ENCODE measurements at places on chromosomes 5 and 9. TPM values are rescaled to one million over a fixed set of nuclear protein-coding genes. Genes with fewer than 3 reads are reported as not detected.

TAL2 gene
- not detected for total RNA-seq

ZNF300 gene
- total RNA-seq: 8.2 TPM

ORM2 gene
- 2.9 TPM for total RNA-seq

MAMDC4 gene
- total RNA-seq: 5.6 TPM

TMOD1 gene
- 15.4 TPM for total RNA-seq

PAEP gene
- not detected for total RNA-seq

BAAT gene
- not detected for total RNA-seq

MSX2 gene
- total RNA-seq: 12.7 TPM

RANBP3L gene
- total RNA-seq: 2.3 TPM

ZNF782 gene
- 18.4 TPM for total RNA-seq

SAXO1 gene
- total RNA-seq: 0.29 TPM

GNA14 gene
- total RNA-seq: 1.8 TPM

PRRX2 gene
- 35.1 TPM for total RNA-seq

IRX2 gene
- total RNA-seq: 26.2 TPM

TPRN gene
- total RNA-seq: 4.0 TPM

NR5A1 gene
- total RNA-seq: not detected

SNCB gene
- total RNA-seq: not detected

FBP2 gene
- total RNA-seq: not detected

FBN2 gene
- total RNA-seq: 0.88 TPM

C5orf58 gene
- 0.15 TPM for total RNA-seq

BTNL3 gene
- total RNA-seq: not detected

LHX6 gene
- 1.8 TPM for total RNA-seq

GABRG2 gene
- total RNA-seq: not detected

NAA35 gene
- total RNA-seq: 30.4 TPM

SEMA6A gene
- total RNA-seq: 33.9 TPM

ANKRD33B gene
- total RNA-seq: 3.3 TPM

GPR150 gene
- total RNA-seq: 1.4 TPM

PHF24 gene
- 1.1 TPM for total RNA-seq

KIF24 gene
- 1.3 TPM for total RNA-seq

PCDHGA10 gene
- 10.7 TPM for total RNA-seq

TAF11L13 gene
- not detected for total RNA-seq
